Spinal cord (tissue), 10 donors: ENCODE measurements at places on chromosomes 5 and 9. TPM values are rescaled to one million over a fixed set of nuclear protein-coding genes. Genes with fewer than 3 reads are reported as not detected.

RELL2 gene
- total RNA-seq: 22.6 TPM

- DNase-seq: no peak
Measured at GRCh38 chr9:133460405-133461175, 812 bp downstream of the CACFD1 start.

FRMD3 gene
- 12.6 TPM for total RNA-seq

GRCh38 chr9:33307067-33307466 lies 16.8 kb downstream of the NFX1 start:
- DNase-seq: no peak

DNA sequence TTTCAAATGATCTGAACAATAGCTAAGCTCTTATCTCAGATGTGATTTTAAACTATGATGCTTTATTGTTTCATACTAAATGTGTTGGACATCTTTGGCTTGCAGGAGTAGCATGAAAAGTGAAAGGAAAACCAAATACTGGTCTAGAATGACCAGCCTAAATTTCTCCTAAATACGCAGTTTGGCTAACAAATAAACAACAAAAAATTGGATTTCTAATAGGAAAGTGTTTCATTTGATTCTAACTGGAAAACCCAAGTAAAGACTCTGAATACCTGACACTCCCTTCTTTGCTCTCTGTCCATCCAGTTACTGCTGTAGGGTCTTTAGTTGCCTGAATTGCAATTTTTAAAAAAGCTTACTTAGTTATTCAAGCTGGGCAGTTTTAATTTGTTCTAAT lies 111.7 kb upstream of the ACOT12 start:
- DNase-seq: no peak

DNA sequence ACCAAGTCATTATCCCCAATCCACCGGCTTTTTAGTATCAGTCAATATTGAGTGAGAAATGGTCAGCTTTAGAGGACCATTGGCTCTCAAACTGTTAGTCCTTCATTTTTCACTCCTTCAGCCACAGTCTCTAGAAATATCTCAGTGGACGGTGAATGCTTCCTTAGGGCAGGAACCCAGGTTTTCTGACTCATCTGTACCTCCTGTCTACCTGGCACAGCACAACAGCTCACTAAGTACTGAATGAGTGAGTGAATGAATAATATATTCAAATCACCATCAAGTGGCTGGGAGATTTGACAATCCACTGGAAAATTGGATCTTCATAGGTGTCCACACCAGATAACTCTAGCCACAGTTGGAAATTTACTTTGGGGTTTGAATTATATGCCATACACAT lies 609.5 kb upstream of the CLINT1 start:
- DNase-seq: no peak

- peak; percentile 5 for DNase-seq
Measured at GRCh38 chr5:99243111-99243510, 314.3 kb upstream of the CHD1 start.

SEMA5A gene
- total RNA-seq: 59.2 TPM

DNA sequence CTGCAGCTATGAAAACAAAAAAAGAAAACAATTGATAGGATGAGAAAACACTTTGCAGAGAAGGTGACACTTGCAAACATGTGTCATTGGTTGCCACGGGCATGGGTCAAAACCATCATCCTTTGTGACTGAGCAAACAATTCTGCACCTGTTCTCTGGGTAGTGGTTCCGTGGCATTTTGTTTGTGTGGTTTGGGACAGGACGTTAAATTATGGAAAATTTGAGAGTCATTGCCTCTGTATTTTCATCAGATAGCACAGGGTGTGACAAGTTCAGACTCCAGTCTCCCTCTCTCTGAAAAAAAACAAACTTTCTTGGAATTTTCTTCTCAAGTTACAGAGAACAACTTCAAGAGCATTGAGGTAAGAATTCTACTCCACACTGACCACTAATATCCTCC lies 113.4 kb upstream of the HMHB1 start:
- DNase-seq: no peak

GRCh38 chr9:88927510-88927909 lies 63.8 kb upstream of the S1PR3 start:
- no peak for DNase-seq

DNA sequence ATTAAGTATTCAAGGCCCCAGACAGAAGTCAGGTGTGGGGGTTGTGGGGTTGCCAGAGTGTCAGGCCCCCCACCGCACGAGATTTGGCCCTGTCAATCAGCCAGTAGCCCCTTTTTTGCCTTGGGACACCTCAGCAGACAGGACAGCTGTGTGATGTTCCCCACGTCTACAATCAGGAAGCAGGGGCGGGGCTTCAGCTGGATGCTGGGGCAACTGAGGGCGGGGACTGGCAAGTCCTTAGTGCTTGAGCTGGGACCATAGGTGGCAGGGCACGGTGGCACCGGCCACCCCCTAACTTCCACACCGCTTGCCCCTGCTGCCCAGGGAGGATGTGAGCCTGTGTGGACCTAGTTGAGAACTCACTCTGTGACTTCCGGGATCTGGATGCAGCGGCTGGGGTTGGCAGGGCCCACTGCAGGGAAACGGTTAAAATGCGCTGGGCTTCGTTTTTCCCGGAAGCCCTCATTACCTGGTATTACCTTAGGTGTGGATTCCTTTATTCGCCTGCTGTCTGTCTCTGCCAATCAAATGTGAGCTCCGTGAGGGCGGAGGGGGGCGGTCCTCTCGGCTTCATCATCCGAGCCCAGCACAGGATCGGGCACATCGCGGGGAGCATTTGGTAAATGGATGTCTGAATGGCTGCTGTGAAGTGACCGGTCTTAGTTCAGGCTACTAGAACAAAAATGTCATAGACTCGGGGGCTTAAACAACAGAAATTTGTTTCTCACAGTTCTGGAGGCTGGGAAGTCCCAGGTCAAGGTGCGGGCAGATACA lies 7.5 kb upstream of the GTF3C5 start:
- no peak for DNase-seq

- no peak for DNase-seq
Measured at GRCh38 chr9:37248651-37249163, 128.3 kb downstream of the ZCCHC7 start.

DNA sequence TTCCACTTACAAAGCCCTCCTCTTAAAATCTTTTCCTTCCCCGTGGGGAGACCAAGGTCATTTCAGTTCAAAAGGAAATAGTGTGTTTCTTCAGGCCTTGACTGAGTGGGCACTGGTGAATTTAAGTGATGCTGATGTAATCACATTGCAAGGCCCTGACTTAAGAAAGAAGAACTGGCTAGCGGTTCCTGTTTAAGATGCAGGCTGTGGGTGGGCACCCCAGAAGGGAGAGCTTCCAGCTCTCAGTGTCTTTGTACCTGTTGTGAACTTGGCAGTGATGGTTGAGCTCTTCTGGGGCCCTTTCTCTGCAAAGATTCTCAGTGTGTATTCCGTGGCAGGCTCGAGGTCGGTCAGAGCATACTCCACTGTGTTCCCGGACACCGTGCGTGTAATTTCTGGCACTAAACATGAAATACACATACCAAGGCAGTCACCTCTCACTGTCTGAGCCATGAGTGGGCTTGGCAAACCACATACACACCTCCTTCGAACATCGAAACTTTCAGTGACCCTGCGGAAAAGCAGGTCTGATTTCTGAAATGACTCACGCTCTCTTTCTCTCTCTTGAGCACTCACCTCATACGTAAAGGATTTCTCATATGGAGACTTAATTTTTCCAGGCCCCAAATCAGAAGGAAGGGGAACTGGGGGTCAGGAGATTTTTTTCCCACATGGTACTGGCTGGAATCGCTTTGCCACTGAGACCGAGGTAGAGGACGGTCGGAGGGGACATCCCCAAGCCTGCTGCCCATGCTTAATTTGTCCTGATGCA lies 81.9 kb downstream of the TNC start:
- no peak for DNase-seq

ATP6V0E1 gene
- total RNA-seq: 198 TPM

- DNase-seq: no peak
Measured at GRCh38 chr9:33192493-33193255, 25.5 kb upstream of the B4GALT1 start.

GRCh38 chr9:121718084-121718483 lies 66.7 kb downstream of the DAB2IP start:
- peak; percentile 78 for DNase-seq

LHX3 gene
- total RNA-seq: not detected

GRCh38 chr9:27847818-27848217 lies 274.5 kb upstream of the C9orf72 start:
- DNase-seq: no peak

DNA sequence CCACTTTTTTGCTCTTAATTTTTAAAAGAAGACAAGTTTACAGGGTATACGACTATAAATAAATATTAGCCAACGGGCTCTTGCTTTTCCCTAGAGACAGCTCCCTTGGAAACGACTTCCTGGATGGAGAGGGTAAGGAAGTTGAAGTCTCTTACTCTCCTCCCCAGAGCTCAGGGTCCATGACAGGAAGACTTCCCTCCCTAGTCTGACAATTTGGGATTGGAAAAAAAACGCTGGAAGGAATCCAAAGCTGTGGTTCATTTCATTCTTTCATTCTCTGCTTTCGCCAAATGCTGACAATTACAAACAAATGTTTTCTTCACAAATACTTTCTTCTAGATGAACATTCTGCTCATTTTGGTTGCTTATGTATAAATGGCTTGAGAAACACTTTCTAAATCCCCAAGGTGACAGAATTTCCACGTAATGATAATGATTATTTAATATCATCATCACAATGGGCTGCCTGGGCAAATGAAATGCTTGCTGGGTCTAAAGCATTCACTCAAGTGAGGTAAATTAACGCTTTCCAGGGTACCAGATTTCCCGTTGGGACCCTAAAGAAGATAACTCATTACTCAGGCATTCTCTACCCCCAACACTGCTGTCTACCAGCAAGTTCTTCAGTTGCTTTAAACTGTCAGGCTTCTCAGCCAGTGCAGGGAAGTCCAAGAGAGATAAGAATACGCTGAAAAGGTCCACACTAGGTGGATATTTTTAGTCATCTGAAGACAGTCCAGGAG lies 139.8 kb upstream of the SLC30A5 start:
- DNase-seq: no peak

SOX30 gene
- 0.22 TPM for total RNA-seq

PCDHGA12 gene
- 10.7 TPM for total RNA-seq
